ENCODE measurements at places on chromosomes 11 and 22.

DNA sequence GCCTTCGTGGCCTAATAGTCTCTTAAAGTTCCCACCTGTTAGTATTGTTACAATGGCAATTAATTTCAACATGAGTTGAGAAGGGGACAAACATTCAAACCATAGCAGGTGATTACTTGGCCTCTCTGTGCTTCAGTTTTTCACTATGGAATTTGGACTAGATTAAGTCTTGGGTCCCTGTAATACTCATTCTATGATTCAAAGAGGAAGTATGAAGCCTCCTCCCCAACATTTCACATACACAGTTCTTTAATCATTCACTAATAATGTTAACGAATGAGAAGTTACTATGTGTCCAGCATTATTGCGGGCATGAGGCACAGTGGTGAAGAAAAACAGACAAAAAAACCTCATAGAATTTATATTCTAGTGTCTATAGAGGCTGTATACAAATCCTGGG, 19.9 kb upstream of the USP47 start:
- DNase-seq, result no peak

GRCh38 chr11:64659417-64660144, 63.4 kb downstream of the NRXN2 start:
- no peak for DNase-seq

- DNase-seq, result peak; percentile 72
Observed at GRCh38 chr22:18075720-18076497, 1.9 kb upstream of the PEX26 start.

GRCh38 chr11:75040167-75040770, 51.5 kb downstream of the NEU3 start:
- DNase-seq, result no peak

DNA sequence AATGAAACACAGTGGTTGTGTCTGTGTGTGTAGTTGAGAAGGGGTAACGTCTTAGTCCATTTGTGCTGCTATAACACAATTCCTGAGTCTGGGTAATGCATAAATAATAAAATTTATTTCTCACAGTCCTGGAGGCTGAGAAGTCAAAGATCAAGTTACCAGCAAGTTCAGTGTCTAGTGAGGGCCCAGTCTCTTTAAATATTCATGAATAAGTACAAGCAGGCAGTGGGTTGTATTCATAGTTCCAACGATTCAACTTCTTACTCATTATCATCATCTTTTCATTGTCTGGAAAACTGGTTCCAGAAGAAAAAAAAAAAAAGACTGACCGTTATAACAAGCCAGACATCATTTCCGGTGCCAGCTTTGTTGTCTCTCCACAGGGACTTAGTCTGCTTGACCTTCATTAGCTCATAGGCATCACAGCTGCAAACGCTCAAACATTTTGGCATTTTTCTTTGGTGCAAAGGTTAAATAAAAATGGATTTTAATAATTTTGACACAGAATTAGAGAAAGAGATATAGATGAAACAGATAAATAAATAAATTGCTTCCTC, 1297.5 kb downstream of the LRRC4C start:
- no peak for DNase-seq

GRCh38 chr11:109085708-109086373, 336.1 kb upstream of the C11orf87 start:
- DNase-seq, result no peak

DNA sequence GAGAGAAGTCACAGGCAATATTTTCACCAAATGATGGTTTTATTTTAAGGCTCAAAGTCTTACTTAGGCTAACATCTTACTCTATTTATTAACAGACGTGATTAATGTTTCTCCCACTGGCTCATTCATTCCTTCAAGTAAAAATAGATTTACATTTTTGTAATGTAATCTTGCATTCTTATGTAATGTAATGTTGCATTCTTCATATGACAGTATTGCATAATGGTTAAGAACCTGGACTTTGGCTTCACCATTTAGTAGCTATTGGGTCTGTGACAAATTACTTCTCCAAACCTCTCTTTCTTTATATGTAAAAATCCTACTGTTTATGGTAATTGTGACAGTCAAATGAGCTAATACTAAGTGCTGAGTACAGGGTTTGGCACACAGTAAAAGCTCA, 3.3 kb upstream of the DIXDC1 start:
- no peak for DNase-seq

DNA sequence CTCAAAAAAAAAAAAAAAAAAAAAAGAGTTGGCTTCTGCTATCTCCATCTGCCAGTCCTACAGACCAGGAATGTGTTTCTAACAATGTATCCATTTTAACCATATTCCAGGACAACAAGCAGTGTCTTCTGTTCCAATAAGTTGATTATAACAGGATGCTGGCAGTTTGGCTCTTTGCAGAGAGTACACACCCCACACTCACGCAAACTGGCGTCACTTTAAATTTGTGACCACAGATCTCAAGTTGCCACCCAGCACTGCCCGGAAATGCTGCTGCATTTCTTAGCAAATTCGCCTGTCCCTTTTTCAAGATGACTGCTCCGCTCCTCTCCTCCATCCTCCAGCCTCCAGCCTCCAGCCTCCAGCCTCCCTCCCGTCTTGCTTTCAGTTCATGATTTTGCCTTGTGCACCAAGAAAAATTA, 44.3 kb downstream of the SCGB1A1 start:
- DNase-seq, result no peak

DNA sequence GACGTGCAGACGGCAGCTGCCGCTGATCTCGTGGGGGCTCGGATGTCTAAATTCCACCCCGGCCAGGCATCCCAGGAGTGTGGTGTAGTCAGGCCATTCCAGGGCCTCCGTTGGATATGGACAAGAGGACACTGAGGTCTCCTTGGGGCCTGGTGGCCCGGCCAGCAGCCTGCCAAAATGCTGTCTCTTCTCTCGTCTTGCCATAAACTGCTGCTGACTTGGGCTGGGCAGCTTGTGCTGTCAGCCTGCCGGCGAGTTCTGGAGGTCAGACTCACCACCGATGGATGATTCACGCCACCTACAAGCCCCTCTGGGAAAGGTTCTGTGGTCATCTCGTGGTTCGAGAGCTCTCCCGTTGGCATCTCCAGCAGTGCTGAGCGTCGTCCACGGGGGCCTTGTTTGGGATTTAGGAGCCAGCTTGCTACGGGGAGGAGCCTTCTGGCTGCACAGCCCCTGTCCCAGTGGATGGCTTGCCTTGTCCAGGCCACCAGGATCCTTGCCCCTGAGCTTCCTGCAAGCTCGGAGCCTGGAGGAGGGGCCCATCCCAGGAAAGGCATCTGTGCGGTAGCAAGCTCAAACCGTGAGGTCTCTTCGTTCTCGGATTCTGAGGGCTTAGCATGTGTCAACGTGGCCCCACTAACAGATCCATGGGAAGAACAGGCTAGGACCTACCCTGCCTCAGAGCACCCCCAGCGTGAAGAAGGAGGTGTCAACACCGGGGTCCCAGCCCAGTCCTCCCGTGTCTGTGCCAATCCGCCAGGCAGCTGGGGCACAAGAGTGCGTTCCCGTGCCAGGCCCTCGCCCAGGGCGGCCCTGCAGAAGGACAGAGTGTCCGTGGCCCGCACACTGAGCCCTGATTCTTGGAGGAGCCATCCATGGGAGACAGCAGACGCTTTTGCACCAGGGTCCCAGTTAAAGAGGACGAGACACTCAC, 1114.1 kb downstream of the BRD1 start:
- DNase-seq, result no peak

DNA sequence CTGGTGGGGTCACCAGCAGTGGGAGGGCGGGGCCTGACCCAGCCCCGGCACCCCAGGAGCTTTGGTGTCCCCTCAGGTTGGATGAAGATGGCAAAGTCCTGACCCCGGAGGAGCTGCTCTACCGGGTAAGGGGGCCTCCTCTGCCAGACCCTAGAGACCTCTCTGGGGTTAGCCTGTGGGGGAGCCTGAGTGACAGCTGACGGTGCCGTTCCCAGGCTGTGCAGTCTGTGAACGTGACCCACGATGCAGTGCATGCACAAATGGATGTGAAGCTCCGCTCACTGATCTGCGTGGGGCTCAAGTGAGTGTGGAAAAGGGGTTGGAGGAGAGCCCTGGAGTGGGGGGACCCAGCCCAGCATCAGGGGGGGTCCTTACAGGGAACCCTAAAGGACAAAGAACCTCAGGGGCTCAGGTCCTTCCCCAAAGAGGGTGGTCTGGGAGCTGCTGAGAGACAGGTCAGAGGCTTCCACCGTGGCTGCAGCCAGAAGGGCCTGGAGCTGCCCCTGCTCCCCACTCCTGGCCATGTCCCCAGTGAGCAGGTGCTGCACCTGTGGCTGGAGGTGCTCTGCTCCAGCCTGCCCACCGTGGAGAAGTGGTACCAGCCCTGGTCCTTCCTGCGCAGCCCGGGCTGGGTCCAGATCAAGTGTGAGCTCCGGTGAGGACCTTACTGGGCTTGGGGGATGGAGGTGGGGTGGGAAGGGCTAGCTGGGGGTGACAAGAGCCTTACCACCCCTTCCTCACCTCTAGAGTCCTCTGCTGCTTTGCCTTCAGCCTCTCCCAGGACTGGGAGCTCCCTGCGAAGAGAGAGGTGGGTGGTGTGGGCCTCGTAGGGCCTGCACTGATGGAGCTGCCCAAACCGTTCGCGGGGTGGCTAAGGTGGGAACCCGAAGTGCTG, 38.6 kb downstream of the SGSM3 start:
- DNase-seq, result no peak

DNA sequence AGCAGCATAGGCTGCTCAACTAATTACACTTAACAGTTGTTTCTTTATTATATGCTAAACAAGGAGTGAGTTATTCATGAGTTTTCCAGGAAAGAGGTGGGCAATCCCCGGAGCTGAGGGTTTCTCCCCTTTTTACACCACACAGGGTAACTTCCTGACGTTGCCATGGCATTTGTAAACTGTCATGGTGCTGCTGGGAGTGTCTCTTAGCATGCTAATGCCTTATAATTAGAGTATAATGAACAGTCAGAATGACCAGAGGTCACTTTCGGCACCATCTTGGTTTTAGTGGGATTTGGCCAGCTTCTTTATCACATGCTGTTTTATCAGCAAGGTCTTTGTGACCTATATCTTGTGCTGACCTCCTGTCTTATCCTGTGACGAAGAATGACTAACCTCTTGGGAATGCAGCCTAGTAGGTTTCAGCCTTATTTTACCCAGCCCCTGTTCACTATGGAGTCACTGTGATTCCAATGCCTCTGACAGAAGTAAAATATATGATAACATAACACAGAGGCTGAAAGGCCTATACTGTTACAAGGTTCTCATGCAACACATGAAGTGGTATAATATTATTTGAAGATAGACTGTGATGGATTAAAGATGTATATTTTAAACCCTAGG, 41.3 kb upstream of the RDX start:
- DNase-seq, result no peak

DNA sequence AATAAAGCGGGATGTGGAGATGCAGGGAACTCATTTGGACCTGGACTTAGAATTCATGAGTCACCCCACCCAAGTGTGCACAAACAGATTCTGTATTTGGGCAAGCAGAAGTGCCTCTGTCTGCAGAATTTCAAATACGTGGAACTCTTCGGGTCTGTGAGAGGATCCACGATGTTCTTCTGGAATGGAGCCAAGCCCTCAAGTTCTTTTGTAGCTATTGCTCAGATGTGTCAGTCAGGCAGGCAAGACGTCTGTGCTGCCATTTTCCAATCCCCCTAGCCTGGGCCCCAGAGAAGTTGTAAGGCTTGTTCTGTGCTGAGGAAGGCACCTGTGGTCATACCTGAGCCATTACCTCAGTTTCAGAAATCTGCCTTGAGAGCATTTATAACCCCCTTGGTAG, 132.8 kb upstream of the RASSF10 start:
- no peak for DNase-seq

DNA sequence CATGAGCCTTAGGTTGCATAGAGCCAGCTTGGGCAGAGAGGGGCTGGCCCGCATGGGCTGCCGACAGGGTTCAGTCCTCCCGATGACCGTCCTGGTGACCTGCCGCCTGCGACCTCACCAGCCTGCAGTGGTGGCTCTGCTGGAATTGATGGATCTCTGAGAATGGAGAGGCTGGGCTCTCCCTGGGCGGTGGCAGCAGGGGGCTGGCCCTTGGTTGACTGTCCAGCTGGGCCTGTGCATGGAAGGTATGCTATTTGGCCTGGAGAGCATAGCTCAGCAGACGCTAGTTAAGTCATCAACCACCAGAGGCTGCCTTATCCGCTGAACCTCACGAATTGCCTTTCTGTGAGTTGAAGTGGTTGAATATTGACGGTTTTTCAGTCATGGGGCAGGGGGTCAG, 19.7 kb downstream of the GRAMD4 start:
- no peak for DNase-seq

DNA sequence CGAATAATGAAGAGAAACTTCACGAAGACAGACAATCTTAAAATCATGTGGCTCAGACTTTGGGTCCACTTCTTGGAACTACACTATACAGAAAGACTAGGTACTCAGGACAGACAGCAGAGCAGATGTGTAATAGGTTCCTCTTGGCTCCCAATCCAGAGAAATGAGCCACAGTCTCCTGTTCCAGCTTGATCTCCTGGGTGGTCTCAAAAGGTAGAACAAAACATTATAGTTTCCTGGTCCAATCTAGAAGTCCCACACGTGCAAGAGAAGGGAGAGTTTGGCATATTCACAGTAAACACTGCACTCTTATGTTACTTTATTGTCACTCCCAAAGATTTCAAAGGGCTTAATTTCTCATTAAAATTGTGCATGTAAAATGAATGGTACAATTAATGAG, 134.5 kb upstream of the FIBIN start:
- DNase-seq, result no peak

DNA sequence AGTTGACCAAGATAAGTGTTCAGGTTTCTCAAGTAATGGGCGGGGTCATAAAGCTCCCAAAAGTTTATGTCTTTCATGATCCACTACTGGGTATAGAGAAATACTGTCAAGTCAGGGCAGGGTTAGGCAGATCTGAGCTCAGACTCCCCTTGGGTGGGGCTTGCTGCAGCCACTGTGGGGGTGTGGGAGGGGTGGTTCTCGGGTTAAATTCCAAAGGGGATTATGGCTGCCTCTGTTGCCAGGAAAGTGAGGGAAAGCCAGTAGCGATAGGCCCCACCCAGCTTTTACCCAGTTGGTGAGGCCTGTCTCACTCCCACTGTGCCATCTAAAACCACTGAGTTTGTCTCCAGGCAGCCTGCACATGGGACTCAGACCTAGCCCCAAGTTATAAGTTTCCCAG, 37.8 kb downstream of the DLG2 start:
- DNase-seq, result no peak

Measured in KG1 (cell line).